Stimulated activated naive CD4-positive, alpha-beta T cell (primary cell): ENCODE measurements at places on chromosomes 3 and 15.

GRCh38 chr15:101625184-101625583, 27.0 kb downstream of the TM2D3 start:
- DNase-seq = no peak

DNA sequence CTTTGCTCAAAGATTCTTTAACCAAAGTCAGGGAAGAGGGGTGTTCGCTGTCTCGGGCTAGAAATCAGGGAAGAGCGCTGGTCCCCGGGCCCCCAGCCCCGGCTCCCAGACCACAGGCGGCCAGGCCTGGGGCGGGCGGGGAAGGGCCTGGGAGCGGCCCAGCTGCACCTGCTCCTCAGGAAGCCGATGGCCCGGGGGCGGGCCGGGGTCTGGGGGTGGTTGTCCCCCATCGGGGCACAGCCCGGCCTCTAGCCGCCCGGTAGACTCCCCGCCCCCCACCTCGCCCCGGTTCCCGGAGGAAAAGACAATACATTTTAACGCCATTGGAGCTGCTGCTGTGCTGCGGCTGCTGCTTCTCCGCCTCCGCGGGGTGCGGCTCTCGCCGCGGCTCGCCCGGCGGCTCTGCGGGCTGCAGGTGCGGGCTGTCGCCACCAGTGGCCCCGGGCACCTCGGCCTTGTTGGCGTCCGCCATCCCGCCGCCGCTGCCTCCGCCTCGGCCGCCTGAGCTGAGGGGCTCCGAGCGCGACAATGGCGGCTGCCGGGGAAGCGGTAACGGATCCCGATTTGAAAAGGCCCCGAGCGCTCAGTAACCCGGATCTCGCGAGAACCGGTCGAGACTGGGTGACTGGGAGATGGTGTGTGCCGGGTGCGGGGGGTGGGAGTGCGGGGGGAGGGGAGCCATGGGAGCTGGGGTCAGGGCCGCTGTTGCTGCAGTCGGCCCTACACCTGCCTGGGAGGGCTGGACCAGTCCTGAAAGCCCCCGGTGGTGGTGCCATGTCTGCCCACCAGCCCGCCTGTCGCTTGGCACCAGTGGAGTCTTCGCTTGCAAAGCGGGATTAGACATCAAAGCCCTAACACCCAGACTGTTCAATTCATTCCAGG, at the start of gene MYEF2:
Gene MYEF2, minus strand, starts transcription at position 530 of the 882 bp plus-strand sequence. Its CDS starts 58 bp downstream, at position 472.
- DNase-seq = peak; percentile 62

GRCh38 chr3:159616234-159616825, 372.3 kb upstream of the IL12A start:
- no peak for DNase-seq

- no peak for DNase-seq
These were observed 41.7 kb upstream of the ADAMTSL3 start for GRCh38 chr15:83612226-83612625.

DNA sequence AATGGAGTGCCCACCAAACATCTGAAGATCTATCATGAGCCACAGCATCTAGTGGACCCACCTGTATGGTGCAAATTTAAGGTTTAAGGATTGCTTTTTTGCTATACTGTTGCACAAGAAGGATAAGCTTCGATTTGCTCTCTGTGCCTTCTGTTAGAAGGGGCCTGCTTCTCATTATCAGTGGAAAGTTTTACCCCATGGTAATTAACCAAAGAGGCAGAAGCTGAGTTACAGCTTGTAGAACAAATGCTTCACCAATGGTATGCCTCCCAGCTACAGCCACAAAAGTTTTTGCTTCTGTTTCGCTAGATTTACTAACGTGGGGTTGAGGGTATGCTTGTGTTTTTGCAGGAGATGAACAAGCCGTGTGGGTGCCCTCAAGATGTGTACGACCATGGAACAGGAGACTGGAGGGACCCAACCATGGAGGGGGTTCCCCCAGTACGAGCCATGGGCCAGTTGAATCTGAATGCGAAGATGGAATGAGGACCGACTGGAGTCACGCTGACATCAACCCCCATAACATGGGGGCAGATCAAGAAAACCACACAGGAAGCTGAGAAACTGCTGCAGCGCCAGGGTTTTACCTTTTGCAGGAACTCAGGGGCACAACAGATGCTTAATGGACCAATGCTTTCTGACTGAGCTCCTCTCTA, 43.5 kb downstream of the ACAD9 start:
- peak; percentile 61 for DNase-seq

- DNase-seq = no peak
These were observed 7.4 kb downstream of the FGF12 start for GRCh38 chr3:192719964-192720363.

DNA sequence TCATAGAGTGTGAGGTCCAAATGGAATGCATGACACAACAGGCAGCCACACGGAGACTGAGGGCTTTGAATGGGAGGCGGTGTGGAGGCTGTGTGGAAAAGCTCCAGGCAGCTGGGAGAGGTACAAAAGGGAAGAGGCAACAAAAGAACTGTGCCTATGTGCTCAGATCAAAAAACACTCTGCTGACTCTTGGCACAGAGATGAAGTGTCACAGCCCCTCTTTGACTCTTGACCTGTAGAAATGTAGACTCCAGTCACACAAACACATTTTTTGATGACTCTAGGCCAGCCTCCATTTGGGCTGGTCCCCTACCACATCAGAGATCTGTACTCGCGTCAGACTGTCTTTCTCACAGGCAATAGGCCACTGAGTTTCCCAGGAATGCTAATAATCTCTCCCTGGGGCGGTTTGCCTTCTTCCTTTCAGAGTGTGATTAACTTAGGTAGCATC, 456.0 kb downstream of the TUSC7 start:
- no peak for DNase-seq

GRCh38 chr3:192174283-192174682, 553.1 kb downstream of the FGF12 start:
- no peak for DNase-seq

DNA sequence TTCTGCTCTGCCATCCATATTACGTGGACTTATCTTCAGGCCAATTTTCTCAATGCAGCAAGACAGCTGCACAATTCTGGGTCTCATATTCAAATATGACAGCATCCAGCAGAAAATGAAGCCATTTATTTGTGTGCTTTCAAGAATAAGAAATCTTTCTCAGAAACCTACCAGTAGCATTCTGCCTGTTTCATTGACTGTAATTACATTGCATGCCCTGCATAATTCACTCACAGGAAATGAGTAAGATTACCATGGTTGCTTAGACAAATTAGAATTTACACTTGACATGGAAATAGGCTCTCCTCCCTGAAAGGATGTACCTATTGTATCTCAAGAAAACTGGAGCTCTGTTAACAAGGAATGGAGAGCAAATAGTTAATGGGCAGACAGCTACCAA, 346.6 kb upstream of the DCBLD2 start:
- no peak for DNase-seq

- DNase-seq = no peak
These were observed 505.7 kb upstream of the ADAMTS9 start for GRCh38 chr3:65193531-65193930.

GRCh38 chr3:183930086-183930485, 45.4 kb upstream of the PARL start:
- no peak for DNase-seq

DNA sequence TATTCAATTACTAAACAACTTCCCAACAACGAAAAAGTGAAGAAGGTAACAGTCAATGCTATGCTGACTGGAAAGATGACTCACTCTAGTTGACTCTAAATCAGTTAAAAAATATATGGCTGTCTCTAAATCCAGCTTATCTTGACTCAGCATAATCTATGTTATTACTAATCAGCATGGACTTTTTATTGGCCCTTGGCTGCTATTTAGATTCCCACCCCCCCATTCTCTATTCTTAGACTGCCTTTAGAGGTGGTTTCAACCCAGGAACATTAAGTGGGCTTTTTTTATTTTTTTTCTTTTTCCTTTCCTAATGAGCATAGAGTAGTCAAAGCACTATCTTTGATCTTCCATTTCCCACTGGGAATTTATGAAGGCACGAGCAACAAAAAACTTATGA, 1.9 kb downstream of the PCOLCE2 start:
- no peak for DNase-seq

DNA sequence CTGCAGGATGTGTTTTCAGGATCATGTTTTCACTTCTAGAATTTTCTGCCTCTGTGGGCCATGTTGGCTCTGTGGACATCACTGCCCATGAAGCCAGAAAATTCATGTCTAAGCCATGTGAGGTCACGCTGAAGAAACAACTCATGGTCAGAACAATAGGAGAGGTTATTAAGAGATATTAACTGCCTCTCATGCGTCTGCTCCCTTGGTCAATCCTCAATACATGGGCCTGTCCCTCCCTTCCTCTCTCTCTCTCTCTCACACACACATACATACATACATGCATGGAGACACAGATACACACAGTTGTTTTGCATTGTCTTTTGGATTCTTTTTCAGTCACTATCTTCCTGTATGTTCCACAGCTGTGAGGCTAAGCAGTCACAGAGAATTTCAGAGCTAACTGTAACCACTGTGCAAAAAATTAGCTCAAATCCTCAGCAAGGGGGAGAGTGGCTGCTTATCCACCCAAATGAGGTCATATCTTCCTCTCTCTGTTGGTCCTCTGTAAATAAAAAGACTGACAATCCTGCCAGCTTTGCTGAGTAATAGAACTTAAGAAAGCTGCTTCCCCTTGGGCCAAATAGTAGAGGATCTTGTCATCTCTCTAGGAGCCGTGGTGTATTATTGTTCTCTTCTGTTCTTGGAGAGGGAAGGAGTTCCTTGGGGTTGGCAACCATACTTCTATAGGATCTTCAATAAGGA, 45.6 kb downstream of the LRTM1 start:
- DNase-seq = no peak

- DNase-seq = no peak
These were observed 28.9 kb downstream of the GRAMD1C start for GRCh38 chr3:113867506-113867905.

GRCh38 chr15:52124270-52124880, 11.8 kb upstream of the BCL2L10 start:
- no peak for DNase-seq
